ENCODE measurements at places on chromosomes 1 and 21. TPM values are rescaled to one million over a fixed set of nuclear protein-coding genes. Genes with fewer than 3 reads are reported as not detected.

Gene CD164L2
- not detected for total RNA-seq

Gene BTF3L4
- 80.2 TPM for total RNA-seq

Gene MAP3K7CL
- total RNA-seq = not detected

Gene CFHR3
- total RNA-seq = 1.7 TPM

Gene CFAP126
- not detected for total RNA-seq

Gene BCL2L15
- total RNA-seq = 0.80 TPM

Gene TMEM9
- 104 TPM for total RNA-seq

Gene ASTN1
- 1.1 TPM for total RNA-seq

Gene SYCP1
- total RNA-seq = not detected

Gene ADGRL2
- 139 TPM for total RNA-seq

Gene FAM151A
- 9.8 TPM for total RNA-seq

Gene ASPM
- total RNA-seq = 7.6 TPM

Gene METTL18
- 10.8 TPM for total RNA-seq

Gene HES2
- total RNA-seq = 0.44 TPM

Gene NBPF19
- total RNA-seq = 13.5 TPM

Gene SLC44A5
- 4.8 TPM for total RNA-seq

Measured in hepatocyte (in vitro differentiated cells).